ENCODE measurements at places on chromosomes 11 and 22.

DNA sequence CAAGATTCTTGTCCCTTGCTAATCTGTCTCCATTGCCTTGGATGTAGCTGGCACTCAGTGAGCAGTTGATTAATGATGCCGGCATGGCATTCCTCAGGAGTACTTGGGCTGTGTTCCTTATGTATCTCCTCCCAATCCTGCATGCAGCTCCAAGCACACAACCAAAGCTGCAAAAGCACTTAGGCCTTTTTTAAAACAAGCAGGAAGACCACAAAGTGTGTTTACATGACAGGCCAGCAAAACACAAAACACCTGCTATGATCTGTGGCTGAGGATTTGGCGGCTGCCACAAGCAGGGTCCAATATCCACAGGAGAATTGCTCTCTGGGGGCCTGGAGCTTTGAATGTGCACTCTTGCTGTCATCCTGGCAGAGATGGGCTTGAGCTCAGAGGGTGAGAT is 8.9 kb downstream of the ABTB2 start:
- DNase-seq: no peak

DNA sequence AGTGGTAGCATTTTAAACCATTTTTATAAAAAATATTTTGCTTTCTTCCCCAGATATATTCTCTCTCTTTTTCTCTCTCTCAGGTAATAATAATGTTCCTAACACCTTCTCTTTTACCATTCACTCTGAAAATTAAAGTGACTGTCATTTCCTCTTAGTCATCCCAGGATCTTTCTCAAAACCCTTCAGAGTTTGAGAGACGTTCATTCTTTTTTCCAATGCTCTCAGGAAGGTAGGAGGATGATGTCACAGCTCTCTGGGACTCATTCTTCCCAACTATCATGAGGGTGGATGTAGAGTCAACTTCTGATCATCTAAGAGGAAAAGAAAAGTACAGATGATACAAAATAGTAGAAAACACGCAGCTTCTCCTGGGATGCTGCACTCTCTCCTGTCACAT is 60.2 kb upstream of the CRTAM start:
- no peak for DNase-seq

DNA sequence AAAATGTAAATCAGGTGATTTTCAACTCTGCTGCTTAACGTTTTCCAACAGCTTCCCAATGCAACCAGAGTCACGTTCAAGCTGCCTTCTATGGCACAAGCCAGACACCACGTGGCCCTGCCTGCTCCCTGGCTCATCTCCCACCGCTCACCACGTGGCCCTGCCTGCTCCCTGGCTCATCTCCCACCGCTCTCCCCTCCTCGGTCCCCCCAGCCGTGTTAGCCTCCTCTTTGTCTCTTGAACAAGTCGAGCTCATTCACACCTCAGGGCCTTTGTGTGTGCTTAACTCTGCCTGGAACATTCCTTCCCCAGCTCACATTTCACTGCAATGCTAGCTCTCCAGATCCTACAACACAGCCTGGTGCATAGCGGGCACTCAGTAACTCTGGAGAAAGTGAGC is 307.6 kb downstream of the CTTN start:
- DNase-seq: no peak

GRCh38 chr11:119721129-119722120 is 7.6 kb downstream of the NECTIN1 start:
- DNase-seq: no peak

- DNase-seq: no peak
These were observed 2.2 kb downstream of the CALCA start for GRCh38 chr11:14969901-14970323.

- DNase-seq: no peak
These were observed 8.5 kb upstream of the ZNRF3 start for GRCh38 chr22:28874811-28875320.

DNA sequence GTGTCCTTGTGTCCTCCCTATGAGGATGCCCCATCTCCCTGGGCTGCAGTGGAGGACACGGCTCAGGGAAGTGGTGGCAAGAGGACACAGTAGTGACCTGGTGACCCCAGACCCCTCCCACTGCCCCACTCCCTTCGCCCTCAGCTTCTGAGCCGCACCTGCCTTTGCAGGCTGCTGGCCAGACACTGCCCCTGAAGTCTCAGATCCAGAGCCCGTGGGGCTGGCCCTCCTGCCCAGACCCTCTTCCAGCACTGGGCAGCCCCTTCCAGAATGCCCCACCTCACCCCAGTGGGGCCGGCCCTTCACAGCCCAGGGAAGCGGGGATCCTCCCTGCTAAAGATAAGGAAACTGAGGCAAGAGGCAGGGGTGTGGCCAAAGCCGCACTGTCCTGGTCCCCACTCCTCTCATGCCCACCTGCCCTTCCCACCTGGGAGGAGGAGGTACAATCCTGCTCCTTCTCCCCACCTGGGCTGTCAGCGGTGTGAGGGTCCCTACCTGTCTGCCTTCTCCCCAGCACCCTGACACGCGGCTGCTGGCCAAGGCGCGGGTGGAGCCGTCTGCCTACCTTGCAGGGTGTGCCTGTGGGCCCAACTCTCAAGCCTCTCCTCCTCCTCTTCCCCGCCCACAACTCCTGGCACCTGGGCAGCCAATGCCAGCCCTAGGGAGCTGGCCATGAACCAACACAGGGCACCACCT is 17.3 kb downstream of the TRPM5 start:
- DNase-seq: no peak

DNA sequence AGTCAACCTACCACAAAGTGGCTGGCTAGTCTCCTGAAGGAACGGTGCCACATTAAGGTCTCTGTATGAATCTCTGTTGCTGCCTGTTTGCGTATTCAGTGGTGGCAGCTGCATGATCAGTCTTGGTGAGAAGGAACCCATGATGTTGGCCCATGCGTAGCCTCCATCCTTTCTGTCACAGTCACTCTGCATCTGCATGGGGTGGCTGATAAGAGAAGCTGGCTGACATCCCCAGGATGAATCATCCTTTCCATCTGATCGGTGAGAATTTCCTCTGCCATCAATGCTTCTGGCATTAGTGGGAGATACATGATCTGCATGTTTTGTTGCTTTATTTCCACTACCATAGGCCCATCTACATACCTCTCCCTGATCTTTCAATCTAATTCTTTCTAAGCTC is 199.0 kb upstream of the NECTIN1 start:
- DNase-seq: no peak

GRCh38 chr11:1072821-1073231 is 1.8 kb upstream of the MUC2 start:
- no peak for DNase-seq

DNA sequence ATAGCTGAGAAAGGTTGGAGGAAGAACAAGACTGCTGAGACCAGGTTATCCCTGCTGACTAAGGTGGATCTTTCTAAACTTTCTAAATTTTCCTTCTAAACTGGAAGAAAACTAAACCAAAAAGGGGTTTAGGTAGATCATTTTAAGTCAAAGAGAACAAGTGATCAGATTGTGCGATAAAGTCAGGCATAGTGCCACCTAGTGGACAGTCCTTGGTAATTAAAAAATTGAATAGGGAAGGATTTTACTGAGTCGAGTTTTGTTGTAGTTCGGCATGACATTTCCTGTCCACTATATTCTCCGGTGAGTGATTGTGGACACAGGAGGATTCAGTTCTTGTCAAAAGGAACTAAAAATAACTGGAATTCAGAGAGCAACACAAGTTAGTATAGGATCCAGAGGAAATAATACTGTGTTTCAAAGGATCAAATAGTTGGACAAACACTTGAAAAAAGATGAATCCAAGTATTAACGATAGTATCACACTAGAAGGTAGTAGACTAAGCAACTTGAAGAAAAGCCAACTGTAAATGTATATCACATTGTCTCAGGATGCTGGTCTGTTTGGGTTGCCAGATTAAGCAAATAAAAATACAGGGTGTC is 1236.4 kb downstream of the FAM181B start:
- no peak for DNase-seq

DNA sequence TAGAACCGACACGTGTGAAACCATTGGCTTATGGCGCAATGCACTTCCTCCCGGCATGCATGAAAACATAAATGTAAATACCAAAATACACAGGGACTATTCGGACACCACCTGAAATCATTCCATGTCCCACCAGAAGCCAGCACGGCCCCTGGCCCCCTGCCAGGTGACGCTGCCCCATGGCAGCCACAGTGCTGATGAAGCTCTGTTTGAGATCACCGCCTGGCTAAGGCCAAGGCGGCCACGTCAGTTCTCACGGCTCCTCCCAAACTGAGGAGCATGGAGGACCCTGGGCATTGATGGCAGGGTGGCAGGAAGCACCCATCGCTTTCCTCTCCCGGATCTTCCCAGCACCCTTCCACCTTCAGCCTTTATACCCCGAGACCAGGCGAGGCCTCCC is 89.5 kb downstream of the CDKN1C start:
- no peak for DNase-seq

DNA sequence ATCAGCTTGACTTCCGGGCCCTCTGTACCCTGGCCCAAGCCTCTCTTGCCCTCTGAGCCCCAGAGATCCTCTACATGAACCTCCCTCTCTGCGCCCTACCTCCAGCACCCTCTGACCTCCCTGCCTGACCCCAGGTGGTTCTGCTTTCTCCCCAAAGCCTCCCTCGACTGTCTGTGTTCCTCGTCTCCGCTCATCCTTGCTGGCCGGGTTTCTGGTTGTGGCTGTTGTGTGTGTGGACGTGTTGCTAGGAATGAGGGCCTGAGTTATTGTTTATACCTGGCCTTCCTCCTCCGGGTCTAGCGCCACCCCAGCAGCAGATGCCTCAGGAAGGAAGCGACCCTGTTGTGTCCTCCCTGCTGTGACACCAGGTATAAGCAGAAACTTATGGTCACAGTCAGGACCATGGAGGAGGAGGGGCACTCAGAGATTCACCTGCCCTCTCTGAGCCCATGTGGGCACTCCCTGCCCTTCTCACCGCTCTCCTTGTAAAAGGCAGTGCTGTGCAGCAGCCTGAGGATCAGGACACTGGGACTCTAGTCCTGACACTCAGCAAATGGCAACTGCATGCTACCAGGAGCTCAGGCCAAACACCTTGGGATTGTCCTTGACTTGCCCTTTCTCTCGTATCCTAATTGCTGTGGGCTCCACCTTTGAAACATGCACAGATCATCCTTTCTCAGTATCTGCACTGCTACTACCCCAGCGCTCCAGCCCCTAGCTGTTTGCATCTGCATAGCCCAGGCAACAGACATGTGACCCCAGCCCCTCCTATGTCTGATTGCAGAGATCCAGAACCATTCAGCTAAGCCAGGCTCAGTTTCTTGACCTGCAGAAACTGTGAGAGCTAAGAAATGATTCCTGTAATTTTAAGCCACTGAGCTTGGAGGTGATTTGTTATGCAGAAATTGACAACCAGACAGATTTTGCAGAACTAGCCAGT is 140.1 kb downstream of the ST3GAL4 start:
- DNase-seq: no peak

- DNase-seq: no peak
These were observed 305.9 kb downstream of the BRD1 start for GRCh38 chr22:49521787-49522224.

- no peak for DNase-seq
These were observed 2.4 kb downstream of the MICAL2 start for GRCh38 chr11:12112750-12113149.

DNA sequence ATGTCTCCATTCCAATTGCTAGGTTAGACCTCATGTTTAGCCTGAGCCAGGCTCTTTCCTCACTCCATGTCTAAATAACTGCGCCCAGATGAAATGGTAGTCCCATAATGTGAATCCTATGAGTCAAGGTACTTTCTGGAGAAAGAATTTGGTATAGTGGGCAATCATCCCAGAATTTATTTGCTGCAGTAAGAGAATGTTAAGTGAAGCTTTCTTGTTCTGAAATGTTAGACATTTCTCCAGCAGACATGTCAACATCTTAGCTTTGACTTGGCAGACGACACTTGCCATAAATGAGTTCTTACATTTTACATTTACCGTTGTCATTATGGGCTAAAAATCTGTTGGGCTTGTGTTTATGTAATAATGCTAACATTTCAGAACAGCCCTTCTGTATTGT is 165.2 kb downstream of the PGR start:
- DNase-seq: no peak

DNA sequence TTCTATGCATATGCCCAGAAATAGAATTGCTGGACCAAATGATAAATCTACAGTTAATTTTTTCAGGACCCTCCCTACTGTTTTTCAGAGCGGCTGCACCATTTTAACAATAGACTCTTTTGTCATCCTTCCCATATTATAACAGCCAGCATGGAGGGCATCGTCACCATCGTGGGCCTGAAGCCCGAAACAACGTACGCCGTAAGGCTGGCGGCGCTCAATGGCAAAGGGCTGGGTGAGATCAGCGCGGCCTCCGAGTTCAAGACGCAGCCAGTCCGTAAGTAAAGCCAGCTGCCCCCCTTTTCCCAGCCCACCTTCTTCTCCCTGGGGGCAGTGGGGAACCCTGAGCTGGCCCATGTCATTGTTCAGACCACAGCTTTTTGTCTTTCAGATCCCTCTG is 79.5 kb upstream of the TTC12 start:
- no peak for DNase-seq

GRCh38 chr11:65392899-65393298 is 6.5 kb downstream of the FRMD8 start:
- DNase-seq: no peak

DNA sequence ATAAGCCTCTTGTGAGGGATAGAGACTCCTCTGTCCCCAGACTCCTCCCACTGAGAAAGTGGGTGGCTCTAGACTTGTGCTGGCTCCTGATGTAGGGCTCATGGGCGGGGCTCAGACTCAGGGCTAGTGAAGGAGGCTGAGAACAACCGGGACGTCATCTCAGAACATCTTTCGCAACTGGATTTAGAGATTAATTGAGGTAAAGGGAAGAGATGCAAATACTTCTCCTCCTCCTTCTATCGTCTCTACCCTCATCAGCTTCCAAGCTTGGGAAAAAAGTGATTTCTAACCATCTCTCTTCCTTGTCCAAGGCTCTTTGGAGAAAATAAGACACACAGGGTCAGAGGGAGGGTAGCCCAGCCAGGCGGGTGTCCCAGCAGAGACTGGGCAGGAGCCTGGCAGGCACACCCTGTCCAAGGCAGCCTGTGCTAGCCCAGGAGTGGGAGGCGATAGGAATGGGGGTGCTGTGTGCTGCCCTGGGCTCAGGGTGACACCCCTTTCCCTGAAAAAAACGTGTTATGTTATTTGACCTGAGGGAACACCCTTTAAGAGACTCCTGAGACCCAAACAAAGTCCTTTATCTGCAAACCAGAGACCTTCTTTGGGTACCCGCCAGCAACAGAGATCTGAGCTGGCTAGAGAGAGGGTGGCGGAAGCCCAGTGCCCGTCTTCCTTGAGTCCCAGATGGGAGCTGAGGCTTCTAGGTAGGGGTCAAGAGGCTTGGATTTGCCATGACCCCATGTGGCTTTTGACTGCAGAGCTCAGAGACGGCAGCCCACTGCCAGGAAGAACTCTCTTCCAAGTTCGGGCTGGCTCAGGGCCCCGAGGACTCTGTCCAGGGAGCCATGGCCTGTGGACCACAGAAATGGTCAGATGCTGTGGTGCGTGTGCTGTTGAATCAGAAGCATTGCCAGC is 160.9 kb downstream of the ADAMTS15 start:
- no peak for DNase-seq

GRCh38 chr11:23236826-23237555 is 376.7 kb upstream of the CCDC179 start:
- no peak for DNase-seq
